Cardiac muscle cell (in vitro differentiated cells and primary cell): ENCODE measurements at places on chromosomes 16 and 17. TPM values are rescaled to one million over a fixed set of nuclear protein-coding genes. Genes with fewer than 3 reads are reported as not detected.

- DNase-seq = no peak
Measured at GRCh38 chr16:85629326-85629725, 16.2 kb downstream of the GSE1 start.

DNA sequence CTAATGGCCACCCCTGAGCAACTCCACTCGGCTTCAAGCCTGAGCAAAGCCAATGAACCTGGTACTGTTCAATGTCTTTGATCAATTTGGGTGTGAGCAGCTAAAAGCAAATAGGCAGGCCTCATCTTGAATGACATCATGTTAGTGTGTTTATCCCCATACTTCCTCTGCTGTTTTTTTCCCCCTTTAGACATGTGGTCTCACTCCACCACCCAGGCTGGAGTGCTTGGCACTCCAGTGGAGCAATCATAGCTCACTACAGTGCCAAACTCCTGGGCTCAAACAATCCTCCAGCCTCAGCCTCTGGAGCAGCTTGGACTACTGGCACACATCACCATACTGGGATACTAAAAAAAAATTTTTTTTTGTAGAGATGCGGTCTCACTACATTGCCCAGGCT, 75.4 kb downstream of the ARHGAP17 start:
- no peak for DNase-seq

- no peak for DNase-seq
Measured at GRCh38 chr16:66521252-66521713, 28.6 kb downstream of the TK2 start.

- DNase-seq = no peak
Measured at GRCh38 chr17:64001763-64002529, 3.8 kb downstream of the PRR29 start.

DNA sequence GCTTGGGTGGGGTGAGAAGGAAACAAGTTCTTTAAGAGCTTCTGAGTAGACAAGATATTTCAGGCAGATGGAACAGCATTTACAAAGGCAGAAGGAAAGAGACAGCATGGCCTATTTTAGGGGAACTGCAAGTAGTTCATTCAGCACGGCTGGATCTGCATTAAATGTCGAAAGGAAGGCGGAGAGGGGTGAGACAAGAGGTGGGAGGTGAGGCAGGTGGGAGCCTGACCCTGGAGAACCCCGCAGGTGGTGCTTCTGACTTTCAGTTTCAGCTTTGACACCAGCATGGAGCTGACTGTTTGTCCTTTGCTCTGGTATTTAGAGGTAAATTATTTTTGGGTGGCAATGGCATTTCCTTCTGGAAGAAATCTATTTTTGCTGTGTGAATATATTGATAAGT, 194.8 kb downstream of the HS3ST4 start:
- DNase-seq = no peak

KCTD13 gene
- total RNA-seq = 17.6 and 22.1 TPM in 2 replicates

MT1A gene
- not detected in 2 replicates for total RNA-seq

KRTAP4-3 gene
- total RNA-seq = not detected in 2 replicates
